Kidney (tissue), 22 donors: ENCODE measurements at places on chromosomes 2 and 18.

DNA sequence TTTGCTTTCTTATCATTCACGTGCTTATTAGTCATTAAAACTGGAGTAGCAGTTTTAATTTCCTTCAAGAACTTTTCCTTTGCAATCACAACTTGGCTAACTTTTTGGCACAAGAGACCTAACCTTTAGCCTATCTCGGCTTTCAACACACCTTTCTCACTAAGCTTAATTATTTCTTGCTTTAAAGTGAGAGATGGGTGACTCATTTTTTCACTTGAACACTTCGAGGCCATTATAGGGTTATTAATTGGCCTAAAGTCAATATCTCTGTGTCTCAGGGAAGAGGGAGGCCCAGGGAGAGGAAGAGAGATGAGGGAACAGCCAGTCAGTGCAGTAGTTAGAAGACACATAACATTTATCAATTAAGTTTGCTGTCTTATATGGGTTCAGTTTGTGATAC is 289.8 kb downstream of the RBM43 start:
- DNase-seq = no peak

DNA sequence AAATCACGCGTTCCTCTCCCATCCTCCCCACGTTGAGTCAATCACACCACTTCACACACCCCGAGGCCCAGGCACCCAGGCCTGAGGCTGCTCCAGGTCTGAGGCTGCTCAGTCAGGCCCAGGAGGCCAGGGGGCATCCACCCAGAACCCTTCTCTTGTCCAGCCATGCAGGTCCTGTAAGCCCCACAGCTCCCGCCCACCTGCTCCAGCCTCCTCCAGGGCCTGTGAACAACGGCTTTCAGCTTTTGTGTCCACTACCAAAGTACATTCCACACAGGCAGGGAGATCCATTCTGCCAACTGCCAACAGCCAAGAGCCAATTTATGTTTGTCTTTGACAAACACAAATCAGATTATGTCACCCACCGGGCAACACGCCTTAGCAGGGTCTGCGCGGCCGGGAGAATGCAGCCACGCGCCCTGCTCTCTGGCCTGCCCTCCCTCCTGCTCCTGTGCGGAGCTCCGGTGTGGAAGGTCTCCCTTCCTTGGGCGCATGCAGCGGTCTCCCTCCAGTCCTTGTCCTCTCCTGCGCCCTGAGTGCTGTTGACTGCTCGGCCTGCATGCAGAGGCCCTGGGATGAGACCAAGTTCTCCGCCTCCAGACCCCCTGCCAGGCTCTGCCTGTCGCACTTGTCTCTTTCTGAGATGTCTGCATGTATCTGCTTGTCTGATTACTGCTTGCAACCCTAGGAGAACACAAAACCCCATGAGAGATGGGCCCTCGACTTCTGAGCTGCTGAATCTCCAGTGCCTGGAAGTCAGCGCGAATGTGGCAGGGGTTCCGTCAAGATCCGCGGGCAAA is 146.6 kb downstream of the ZNF516 start:
- DNase-seq = peak; percentile 75

- no peak for DNase-seq
Observed at GRCh38 chr2:195395362-195395761, 261.7 kb upstream of the SLC39A10 start.

DNA sequence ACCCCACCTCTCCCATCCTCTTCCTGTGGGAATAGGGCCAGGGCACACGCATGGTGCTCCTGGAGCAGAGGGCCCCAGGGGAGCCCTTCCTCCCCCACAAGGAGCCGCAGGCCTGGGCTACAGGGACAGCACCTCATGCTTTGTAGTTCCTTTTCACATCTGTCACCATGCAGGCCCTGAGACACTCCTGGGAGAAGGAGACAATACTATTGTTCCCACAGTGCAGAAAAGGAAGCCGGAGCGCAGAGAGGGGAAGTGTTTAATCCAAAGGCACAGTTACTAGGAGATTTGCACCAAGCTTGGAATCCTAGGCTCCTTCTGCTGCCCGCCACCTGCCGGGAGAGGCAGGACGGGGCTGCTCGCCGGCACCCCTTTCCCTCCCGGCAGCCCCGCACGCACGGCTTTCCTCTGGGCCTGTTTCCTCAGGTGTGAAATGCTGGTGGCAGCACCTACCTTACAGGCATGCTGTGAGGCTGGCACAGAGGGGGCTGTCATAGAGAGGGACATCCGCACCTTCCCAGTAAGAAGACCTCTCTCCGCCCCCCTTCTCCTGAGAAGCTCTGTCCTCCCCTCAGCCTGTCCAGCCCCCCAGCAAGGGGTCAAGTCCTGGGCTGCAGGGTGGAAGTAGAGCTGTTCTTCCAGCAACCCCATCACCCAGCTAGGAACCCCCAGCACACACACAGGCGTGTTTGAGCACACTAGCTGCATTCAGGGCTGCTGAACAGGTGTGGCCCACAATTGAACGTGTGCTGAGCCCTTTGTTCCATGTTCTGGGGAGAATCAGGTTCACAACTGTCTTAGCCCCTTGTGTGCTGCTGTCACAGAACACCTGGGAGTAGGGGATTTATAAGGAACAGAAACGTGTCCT is 62.6 kb downstream of the SMAD7 start:
- DNase-seq = peak; percentile 33

- DNase-seq = no peak
Observed at GRCh38 chr2:74979844-74980243, 21.4 kb downstream of the POLE4 start.

- peak; percentile 22 for DNase-seq
Observed at GRCh38 chr2:24454294-24454693, 36.8 kb upstream of the NCOA1 start.

DNA sequence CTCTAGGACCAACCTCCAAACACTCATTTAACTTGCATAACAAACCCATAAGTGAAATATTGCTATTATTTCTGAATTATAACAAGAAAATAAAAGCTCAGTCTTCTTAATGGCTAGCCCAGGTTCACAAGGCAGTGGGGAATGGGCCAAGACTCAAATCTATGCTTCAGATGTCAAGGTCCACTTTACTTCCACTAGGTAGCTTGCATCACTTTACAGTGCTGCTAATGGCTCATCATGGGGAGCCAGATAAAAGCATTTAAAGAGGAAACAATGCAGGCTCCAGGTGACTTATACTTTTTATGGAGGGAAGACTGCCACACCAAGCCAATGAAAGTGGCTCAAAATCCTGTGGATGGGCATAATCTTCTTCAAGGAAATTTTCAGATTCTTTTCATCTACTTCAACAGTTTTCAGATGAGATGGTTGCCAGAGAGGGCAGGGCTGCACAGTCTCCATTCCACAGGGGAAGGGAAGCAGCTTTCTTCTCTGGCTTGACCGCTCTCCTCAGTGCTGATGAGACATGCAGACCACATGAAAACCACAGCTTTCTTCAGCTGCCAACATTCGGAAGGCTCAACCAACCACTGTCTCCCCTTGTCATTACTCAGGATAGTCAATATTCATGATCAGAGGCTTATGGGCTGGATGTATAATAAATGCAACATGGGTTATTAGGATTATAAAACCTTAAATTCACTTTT is 361.9 kb upstream of the MEX3C start:
- DNase-seq = no peak

DNA sequence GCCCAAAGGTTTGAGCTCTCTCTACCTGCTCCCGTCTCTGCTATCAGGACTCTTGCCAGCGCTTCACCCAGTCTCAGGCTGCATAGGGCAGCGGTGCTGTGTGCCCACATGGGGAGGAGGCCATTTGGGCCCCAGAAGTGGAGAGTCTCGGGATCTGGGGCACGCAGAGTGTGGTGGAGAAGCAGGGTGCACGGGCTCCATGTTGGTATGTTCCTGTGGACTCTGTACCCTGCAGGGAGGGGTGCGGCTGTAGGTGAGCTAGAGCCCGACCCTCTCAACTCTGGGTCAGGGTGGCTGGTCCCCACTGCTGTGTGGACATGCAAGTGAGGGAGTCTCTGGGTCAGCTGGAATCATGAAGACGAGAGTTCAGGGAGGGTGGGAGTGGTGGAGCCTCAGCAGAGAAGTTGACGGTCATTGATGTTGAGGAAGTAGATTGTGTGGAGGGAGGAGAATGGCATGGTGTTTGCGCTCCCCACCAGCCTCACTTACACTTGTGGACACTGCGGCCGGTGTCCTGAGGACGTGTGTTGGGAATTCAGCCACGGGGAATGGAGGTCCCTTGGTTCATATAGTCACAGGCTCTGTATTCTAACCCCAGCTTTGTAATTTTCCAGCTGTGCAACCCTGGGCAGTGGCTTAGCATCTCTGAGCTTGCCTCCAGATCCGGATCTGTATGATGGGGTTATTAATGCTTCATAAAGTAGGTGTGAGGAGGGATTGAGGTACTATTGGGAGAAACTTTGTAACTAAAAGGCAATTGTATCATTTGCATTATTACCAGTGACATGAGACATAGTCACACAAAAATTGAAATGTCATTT is 840 bp upstream of the PSD4 start:
- no peak for DNase-seq

DNA sequence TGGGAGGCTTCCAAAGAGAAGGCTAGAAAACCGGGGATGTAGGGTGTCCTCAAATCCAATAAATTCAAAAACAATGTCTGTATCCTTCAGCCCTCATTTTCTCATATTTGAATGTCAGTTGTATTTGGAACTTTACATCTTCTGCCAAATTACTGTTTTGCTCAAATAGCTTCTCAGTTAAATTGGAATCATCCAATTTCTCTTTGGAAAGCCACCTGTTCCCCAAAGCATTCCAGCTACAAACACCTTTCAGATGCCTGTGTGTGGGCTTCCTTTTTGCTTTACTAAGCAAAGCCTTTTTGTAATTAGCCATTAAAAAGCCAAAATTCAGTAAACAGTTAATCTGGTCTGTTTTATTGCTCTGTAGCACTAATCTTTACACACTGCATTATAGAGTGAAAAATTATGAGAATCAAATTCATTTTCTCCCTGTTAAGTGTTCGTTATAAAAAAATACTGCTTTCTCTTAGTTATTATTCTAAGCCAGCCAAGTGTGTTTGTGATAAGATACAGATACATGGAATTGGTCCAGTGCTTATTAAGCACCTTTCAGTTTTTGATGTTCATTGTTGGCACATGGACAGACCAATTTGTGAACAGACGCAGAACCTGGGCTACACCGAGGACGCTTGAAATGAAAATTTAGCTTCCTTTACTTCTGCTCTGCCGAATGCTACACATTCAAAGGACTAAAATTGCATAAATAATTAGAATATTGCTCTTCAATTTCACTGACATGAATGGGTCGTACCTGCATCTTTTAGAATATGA is 151.6 kb downstream of the RTN4 start:
- DNase-seq = no peak

DNA sequence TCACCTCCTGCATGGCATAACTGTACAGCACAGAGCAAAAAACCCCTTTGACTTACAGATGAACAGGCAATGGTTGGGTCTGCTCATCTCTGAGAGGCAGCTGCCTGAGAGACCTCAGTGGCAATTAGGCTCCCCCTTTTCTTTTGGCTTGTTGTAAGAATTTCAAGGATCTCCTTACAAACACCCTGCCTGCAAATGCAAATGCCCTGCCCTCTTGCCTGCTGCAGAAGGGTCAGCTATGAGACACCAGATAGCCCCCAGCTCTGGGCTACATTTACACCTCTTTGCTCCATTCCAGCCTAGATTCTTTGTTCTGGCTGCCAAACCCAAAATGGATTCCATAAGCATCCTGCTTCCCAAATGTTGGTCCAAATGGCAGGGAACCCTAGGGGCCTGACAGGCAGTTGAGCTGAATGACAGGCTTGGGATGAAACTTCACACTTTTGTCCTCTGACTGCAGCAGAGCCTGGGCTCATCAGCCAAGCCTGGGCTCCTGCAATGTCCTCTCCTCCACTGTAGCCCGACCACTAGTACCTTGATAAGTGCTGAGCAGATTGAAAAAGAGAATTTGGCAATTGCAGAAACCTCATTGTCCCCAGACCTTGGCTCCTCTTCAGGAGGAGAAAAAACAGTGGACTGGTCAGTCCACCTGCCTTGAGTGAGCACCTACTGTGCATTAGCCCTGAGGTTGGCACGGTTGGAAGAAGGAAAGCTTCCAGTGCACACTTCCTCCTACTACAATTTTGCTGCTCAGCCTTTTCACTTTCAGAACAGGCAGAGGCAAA is 678.3 kb downstream of the BCL11A start:
- DNase-seq = no peak

GRCh38 chr2:168180483-168180882 is 66.9 kb downstream of the STK39 start:
- DNase-seq = no peak

- DNase-seq = peak; percentile 59
Observed at GRCh38 chr2:29064346-29064715, 10.0 kb downstream of the PCARE start.

- DNase-seq = no peak
Observed at GRCh38 chr2:191643429-191643828, 34.5 kb upstream of the NABP1 start.

DNA sequence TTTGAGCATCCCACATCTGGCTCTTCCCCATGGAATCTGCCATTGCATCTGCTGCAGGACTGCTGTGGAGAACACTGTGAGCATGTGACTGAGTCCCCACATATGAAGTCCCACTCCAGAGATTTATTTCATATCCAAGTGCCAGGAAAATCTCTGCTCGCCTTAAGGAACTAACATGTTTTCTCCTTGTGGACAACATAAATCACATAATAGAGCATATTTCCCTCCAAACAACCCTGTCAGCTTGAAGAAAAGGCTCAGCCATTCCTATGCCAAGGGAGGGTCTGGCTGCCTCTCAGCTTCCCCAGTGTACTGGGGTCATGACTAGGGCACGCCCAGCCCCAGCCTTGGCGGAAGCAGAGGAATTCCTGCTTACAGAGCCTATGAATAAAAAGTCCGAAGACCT is 193.7 kb downstream of the DNER start:
- DNase-seq = peak; percentile 44

DNA sequence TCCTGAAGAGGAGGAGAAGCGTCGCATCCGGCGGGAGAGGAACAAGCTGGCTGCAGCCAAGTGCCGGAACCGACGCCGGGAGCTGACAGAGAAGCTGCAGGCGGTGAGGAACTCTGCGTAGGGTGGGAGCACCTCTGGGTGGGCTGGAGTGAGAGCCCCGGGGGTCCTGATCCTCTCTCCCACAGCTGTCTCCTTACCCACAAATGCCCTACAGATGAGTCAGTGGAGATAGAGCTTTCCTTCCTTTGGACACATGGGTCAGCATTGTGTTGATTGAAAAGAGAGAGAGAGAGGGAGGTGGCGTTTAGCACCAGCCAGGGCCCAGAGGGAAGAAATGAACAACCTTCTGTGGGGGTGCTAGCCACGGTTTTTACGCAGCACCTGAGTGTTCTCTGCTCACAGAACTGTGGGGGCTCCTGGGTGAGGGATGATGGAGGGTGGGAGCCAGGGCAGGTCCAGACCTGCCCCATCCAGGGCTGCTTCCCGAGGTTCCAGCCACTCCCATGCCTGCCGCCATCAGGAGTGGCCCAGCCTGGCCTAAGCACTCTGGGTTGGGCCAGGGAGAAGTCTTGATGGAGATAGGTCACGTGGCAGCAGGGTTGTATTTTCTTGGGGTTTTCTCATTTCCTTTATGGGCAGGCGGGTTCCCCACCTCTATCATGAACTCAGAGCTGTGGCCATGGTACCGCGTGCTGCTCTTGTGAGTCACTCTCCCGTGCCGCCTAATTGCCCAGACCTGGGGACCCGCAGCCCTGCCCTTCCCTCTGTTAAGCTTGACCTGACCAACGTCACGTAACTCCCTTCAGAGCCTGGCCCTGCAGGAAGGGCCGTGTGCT is 16.3 kb downstream of the FOSL2 start:
- no peak for DNase-seq
